CD4-positive, alpha-beta T cell treated with Interleukin-12 subunit alpha and Interleukin-12 subunit beta, for 1 hour (primary cell): ENCODE measurements at places on chromosomes 2 and 18.

GRCh38 chr2:70349921-70350685, 48.2 kb upstream of the FAM136A start:
- DNase-seq = no peak

- no peak for DNase-seq
Measured at GRCh38 chr2:7841751-7842150, 840.1 kb upstream of the ID2 start.

- DNase-seq = no peak
Measured at GRCh38 chr18:48687346-48688042, 148.7 kb downstream of the CTIF start.

- DNase-seq = no peak
Measured at GRCh38 chr2:183022711-183023110, 15.5 kb downstream of the NCKAP1 start.

GRCh38 chr2:11483806-11484617, 18.1 kb upstream of the E2F6 start:
- no peak for DNase-seq

DNA sequence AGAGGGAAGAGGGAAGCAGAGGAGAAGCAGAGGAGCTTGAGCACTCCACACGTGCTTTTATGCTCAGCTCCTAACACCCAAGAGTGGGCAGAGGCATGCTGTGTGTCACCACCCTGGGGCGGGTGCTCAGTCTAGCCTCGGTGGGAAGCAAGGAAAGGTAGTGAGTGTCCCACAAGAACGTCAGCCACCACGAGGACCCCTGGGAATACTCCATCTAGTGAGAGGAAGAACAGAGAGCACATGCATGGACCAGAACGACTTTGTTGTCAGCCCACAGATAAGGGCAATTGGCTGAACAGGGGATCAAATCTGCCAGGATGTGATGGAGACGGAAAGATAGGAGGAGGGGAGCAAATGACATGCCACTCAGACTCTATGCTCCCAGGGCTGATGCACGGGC, 83.4 kb downstream of the XDH start:
- DNase-seq = no peak
